ENCODE measurements at places on chromosomes 1 and 21.

GRCh38 chr1:56464294-56464693, 115.1 kb downstream of the PLPP3 start:
- peaks cover 5% of the 10 kb centered on the region for H3K4me1 ChIP-seq
- no peak for DNase-seq
- H3K4me3 ChIP-seq = no peak overlapping the region
- no peaks in the 10 kb centered on the region for H3K27me3 ChIP-seq
- H3K36me3 ChIP-seq = no peaks in the 10 kb centered on the region
- no peak overlapping the region for H3K27ac ChIP-seq

DNA sequence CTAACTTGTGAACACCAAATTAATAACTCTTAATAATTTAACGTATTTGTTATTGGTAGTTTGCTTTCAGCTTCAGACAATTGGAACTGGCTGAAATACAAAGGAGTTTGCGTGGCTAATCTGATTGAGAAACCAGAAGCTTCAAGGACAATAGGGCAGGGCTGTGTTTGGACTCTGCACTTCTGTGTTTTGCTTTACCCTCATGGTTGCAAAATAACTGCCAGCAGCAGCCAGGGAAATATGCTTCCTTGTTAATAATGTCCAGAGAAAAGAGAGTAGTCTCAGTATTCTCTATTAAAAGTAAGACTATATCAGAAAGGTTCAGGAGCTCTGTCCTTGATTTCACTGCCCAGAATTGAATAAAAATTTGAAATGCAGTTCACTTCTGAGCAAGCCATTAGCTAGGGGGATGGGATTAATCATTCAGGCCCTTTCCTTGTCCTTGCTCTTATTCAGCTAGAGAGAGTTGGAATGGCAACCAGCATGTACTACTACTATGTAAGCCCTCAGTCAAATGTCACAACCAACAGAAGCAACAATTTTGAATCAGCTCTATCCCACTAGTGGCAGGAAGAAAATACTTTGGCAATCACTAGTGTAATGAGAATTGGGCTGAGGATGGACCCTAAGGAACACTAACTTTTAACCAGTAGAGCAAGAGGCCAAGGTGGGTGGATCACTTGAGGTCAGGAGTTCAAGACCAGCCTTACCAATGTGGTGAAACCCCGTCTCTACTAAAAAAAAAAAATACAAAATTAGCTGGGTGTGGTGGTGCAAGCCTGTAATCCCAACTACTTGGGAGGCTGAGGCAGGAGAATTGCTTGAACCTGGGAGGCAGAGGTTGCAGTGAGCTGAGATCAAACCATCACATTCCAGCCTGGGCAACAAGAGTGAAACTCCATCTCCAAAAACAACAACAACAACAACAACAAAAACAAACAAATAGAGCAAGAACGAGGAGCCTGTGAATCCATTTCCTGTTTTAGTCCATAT, 76.8 kb downstream of the POU2F1 start:
- H3K4me3 ChIP-seq = no peak overlapping the region
- H3K27ac ChIP-seq = no peak overlapping the region
- no peak for DNase-seq
- H3K36me3 ChIP-seq = no peaks in the 10 kb centered on the region
- H3K4me1 ChIP-seq = no peaks in the 10 kb centered on the region
- H3K27me3 ChIP-seq = no peaks in the 10 kb centered on the region

- H3K4me1 ChIP-seq = peaks cover 16% of the 10 kb centered on the region
- no peak for DNase-seq
- no peaks in the 10 kb centered on the region for H3K36me3 ChIP-seq
- no peak overlapping the region for H3K4me3 ChIP-seq
Measured at GRCh38 chr1:15249081-15249480, 2.1 kb downstream of the FHAD1 start.

- no peak for DNase-seq
- H3K36me3 ChIP-seq = no peaks in the 10 kb centered on the region
- no peak overlapping the region for H3K4me3 ChIP-seq
- H3K27me3 ChIP-seq = no peaks in the 10 kb centered on the region
Measured at GRCh38 chr1:25692560-25692959, 76.0 kb downstream of the MAN1C1 start.

DNA sequence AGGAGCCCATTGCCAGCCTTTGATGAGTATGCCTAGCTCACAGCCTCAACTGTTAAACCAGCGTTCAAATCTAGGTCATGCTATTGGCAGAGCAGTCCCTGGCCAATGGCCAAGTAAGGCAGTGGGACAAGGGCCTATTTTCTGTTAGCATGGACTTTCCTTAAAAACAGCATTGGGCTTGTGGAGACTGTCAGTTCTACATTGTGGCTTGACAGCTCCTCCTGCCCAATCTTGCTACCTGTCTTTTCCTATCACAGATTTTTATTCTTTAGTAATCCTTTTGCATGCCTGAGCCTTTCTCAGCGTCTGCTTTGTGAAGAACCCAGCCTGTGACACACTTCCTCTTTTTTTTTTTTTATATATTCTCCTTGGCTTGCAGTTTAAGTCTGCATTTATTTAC, 56.4 kb downstream of the DIP2A start:
- peaks cover 43% of the 10 kb centered on the region for H3K36me3 ChIP-seq
- no peak overlapping the region for H3K4me3 ChIP-seq
- DNase-seq = no peak
- no peaks in the 10 kb centered on the region for H3K27me3 ChIP-seq
- H3K27ac ChIP-seq = no peak overlapping the region

GRCh38 chr1:214861615-214862014, 220.9 kb upstream of the KCNK2 start:
- H3K27me3 ChIP-seq = no peaks in the 10 kb centered on the region
- H3K27ac ChIP-seq = no peak overlapping the region
- no peaks in the 10 kb centered on the region for H3K36me3 ChIP-seq

DNA sequence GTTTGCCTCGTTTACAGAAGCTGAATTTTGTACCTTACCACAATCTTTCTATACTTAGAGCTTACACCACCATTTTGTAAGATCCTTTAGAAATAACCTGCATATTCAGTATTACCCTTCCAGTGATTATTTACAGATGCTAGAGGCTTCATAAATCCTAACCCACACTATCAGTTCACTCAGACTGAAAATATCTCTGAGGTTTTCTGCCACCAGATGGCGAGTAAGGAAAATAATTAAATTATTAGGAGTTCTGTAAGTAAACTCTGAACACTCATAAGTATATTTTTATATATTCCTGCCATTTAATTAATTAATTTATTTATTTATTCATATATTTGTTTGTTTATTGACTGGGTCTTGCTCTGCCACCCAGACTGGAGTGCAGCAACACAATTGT, 1635.2 kb downstream of the PLA2G4A start:
- H3K4me1 ChIP-seq = no peaks in the 10 kb centered on the region
- no peak for DNase-seq
- H3K27me3 ChIP-seq = no peaks in the 10 kb centered on the region
- no peak overlapping the region for H3K4me3 ChIP-seq
- H3K27ac ChIP-seq = no peak overlapping the region

DNA sequence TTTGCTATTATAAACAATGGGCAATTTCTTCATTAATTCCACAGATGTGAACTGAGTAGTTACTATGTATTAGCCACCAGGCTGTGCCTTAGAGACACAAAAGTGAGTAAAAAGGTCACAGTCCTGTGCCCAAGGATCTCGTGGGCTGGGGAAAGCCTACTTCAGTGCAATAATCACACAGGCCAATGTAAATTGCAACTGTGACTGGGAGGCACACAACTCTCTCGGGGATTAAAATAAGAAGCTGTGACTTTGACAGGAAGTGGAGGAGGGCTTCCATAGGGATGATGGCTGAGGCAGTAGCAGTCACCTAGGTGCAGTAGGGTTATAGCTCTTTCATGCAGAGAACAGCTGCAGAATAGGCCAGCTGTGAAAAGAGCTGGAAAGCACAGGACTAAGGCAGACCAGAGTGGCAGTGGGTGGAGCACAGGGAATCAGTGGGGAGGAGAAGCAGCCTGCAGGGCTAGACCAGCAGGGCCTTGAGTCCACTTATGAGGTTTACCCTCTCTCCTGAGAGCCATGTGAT, 121.9 kb downstream of the MAB21L3 start:
- H3K4me1 ChIP-seq = peaks cover 3% of the 10 kb centered on the region
- no peaks in the 10 kb centered on the region for H3K27me3 ChIP-seq
- H3K36me3 ChIP-seq = no peaks in the 10 kb centered on the region
- no peak overlapping the region for H3K4me3 ChIP-seq
- no peak for DNase-seq

GRCh38 chr1:93124556-93125355, 45.7 kb downstream of the MTF2 start:
- H3K27ac ChIP-seq = no peak overlapping the region
- no peaks in the 10 kb centered on the region for H3K27me3 ChIP-seq
- H3K4me3 ChIP-seq = no peak overlapping the region
- no peak for DNase-seq

GRCh38 chr1:121440993-121441392, 256.2 kb downstream of the SRGAP2C start:
- no peak overlapping the region for H3K27ac ChIP-seq
- no peak for DNase-seq
- no peaks in the 10 kb centered on the region for H3K36me3 ChIP-seq
- H3K4me1 ChIP-seq = no peaks in the 10 kb centered on the region
- H3K27me3 ChIP-seq = no peaks in the 10 kb centered on the region

DNA sequence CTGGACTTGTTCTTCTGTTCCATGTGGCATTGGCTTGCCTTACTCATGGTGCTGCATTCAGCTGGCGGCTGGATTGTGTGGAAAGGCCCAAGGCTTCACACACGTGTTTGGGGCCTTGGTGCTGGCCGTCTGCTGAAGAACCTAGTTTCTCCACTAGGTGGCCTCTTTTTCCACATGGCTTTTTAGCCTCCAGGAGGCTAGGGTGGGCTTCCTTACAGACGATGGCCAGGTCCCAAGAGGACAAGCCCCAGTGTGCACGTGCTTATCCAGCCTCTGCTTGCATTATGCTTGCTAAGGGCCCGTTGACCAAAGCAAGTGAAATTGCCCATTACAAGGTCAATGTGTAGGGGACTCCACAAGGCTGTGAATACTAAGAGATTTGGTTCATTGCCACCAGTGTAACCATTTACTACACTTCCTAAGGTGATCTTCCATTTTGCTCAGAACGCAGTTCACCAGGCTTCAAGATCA, 47.5 kb upstream of the FOXO6 start:
- H3K4me3 ChIP-seq = no peak overlapping the region
- no peak for DNase-seq
- peak overlapping the region; percentile 14 for H3K27ac ChIP-seq
- H3K27me3 ChIP-seq = no peaks in the 10 kb centered on the region

GRCh38 chr1:155186067-155186793, 12.6 kb downstream of the TRIM46 start:
- no peaks in the 10 kb centered on the region for H3K36me3 ChIP-seq
- DNase-seq = no peak
- H3K4me1 ChIP-seq = peaks cover 17% of the 10 kb centered on the region
- no peaks in the 10 kb centered on the region for H3K27me3 ChIP-seq
- no peak overlapping the region for H3K4me3 ChIP-seq

GRCh38 chr21:42233067-42233961, 14.4 kb downstream of the ABCG1 start:
- H3K27me3 ChIP-seq = no peaks in the 10 kb centered on the region
- DNase-seq = peak; percentile 93
- H3K4me3 ChIP-seq = no peak overlapping the region
- H3K27ac ChIP-seq = peak overlapping the region; percentile 77
- no peaks in the 10 kb centered on the region for H3K36me3 ChIP-seq
- peaks cover 95% of the 10 kb centered on the region for H3K4me1 ChIP-seq

DNA sequence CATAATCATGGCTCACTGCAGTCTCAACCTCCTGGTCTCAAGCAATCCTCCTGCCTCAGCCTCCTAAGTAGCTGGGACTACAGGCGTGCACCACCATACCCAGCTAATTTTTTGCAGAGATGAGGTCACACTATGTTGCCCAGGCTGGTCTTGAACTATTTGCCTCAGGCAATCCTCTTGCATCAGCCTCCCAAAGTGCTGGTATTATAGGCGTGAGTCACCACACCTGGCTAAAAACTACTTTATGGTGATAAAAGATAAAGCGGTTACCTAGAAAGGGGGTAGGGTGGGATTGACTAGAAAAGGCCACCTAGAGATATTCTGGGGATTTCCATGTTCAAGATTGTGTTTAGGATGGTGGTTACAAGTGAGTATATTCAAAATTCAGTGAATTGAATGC, 5.0 kb downstream of the TSTD1 start:
- no peaks in the 10 kb centered on the region for H3K36me3 ChIP-seq
- peak; percentile 6 for DNase-seq
- peaks cover 17% of the 10 kb centered on the region for H3K4me1 ChIP-seq

GRCh38 chr1:82318921-82319320, 518.2 kb downstream of the ADGRL2 start:
- H3K27me3 ChIP-seq = no peaks in the 10 kb centered on the region
- no peak overlapping the region for H3K4me3 ChIP-seq
- H3K36me3 ChIP-seq = no peaks in the 10 kb centered on the region

- no peak overlapping the region for H3K4me3 ChIP-seq
- no peaks in the 10 kb centered on the region for H3K27me3 ChIP-seq
- H3K36me3 ChIP-seq = no peaks in the 10 kb centered on the region
- no peak overlapping the region for H3K27ac ChIP-seq
Measured at GRCh38 chr1:81231729-81232038, 569.0 kb upstream of the ADGRL2 start.

DNA sequence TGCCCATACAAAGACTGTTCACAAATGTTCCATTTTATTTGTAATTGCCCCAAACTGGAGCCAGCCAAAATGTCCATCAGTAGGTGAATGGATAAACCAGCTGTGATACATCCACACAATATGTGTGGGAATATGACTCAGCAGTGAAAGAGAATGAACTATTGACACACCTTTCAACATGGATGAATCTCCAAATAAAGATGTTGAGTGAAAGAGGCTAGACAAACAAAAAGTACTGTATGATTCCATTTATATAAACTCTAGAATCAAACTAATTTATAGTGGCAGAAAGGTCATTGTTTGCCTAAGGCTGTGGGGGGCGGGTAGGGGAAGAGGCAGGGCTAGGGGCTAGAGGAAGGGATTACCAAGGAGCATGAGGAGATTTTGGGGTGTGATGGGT, 4.5 kb downstream of the DHCR24 start:
- no peak for DNase-seq
- no peaks in the 10 kb centered on the region for H3K27me3 ChIP-seq
- no peak overlapping the region for H3K27ac ChIP-seq
- peaks cover 43% of the 10 kb centered on the region for H3K4me1 ChIP-seq

DNA sequence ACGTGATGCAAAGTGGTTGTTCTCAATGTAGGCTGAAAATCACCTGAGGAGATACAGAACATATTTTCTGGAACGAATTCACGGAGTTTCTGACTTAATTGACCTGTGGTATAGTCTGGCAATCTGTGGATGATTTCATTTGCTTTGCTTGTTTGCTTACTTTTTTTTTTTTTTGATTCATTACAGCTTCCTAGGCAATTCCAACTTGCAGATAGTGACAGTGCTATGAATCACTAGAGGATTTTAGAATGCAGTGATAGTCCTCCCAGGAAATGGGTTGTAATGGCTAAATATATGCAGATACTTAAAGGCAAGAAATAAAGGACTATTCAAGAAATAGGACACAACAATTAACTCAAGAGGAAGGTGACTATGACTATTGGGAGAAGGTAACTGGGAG, 1378.1 kb upstream of the PRMT6 start:
- H3K27ac ChIP-seq = no peak overlapping the region
- H3K4me3 ChIP-seq = no peak overlapping the region
- no peak for DNase-seq
- no peaks in the 10 kb centered on the region for H3K36me3 ChIP-seq
- H3K27me3 ChIP-seq = no peaks in the 10 kb centered on the region

GRCh38 chr1:115377411-115377810, 39.4 kb upstream of the NGF start:
- no peak overlapping the region for H3K4me3 ChIP-seq
- DNase-seq = no peak
- no peaks in the 10 kb centered on the region for H3K36me3 ChIP-seq
